ENCODE measurements at places on chromosomes 1 and 21.

- no peak for DNase-seq
These were observed 291.8 kb downstream of the DISC1 start for GRCh38 chr1:231918239-231919015.

GRCh38 chr21:27219068-27219467, 252.2 kb upstream of the ADAMTS5 start:
- DNase-seq: no peak

GRCh38 chr1:68332041-68332440, 99.7 kb upstream of the WLS start:
- DNase-seq: no peak

DNA sequence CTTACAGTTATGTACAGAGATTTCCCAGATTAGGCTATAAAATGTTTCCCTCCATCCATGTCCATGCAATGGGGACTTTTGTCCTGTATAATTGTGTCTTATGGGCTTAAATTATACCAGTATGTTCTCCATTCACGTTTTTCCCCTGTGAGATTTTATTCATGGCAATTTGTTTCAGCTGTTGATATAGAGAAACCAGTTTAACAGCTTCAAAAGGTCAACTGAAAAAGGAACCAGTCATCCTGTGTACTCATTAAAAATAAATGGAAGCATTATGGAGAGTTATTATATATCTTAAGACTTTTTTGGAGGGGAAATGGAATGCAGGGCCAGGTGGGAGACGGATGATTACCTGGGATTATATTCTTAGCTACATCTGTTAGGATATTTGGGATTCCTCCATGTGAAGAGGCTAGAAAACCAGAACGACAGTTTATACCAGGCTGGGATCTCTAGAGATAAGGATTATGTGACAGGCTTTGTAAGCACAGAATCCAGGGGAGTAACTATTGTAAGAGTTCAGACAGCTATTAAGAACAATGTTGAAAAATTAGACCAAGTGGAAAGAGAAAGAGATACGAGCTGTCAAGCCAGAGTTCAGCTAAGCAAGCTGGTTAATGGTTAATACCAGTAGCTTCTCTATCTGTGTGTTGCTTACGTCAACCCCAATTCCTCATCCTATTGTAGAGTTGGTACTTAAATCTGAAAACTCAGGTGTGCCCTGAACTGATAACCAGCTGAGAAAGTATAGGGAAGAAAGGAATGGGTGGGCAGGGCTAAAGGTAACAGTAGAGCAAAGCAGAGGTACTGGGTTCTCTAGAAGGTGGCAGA, 12.4 kb upstream of the ZNF697 start:
- no peak for DNase-seq

- no peak for DNase-seq
These were observed 74.6 kb downstream of the CTH start for GRCh38 chr1:70485624-70486023.

- DNase-seq: no peak
These were observed 72.4 kb upstream of the TRAPPC10 start for GRCh38 chr21:43939443-43940328.

GRCh38 chr21:30726726-30727125, 8.1 kb upstream of the KRTAP21-3 start:
- no peak for DNase-seq

DNA sequence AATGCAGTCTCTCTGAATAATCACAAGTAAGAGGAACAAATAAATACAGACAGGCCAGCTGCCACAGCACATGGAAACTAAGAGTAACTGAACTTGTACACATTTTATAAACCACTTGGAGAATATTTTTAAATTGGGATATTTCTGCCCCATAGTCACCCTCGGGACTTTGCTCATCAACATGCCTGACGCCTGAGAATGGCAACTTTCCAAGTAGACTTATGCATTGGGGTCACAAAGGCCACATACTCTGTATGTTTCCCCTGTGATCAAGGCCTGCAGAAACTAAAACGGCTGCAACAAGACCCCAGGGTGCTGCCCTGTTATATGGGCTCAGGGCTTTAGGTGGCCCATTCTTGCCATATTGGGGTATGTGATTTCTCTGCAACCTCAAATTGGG, 38.3 kb upstream of the GJA5 start:
- DNase-seq: no peak

GRCh38 chr1:114209971-114210370, 56.3 kb upstream of the SYT6 start:
- no peak for DNase-seq

DNA sequence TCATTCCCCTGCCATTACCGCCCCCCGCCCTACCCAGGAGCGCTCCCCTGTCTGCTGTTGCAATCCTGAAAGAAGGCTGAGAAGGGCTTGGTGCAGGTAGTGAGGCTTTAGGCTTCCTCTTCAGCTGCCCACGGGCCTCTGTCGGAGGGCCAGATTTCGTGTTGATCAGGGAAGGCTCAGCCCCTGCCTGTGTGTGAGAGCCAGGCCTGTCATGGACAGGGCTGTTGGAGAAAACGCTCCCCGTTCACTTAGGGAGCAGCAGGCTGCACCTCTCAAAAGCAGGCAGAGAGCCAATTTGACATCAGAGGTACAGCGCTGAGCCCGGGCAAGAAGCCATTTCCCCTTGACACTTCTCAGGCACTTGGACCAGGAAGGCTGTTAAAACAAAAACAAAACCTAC, 19.0 kb downstream of the TEX35 start:
- DNase-seq: no peak

DNA sequence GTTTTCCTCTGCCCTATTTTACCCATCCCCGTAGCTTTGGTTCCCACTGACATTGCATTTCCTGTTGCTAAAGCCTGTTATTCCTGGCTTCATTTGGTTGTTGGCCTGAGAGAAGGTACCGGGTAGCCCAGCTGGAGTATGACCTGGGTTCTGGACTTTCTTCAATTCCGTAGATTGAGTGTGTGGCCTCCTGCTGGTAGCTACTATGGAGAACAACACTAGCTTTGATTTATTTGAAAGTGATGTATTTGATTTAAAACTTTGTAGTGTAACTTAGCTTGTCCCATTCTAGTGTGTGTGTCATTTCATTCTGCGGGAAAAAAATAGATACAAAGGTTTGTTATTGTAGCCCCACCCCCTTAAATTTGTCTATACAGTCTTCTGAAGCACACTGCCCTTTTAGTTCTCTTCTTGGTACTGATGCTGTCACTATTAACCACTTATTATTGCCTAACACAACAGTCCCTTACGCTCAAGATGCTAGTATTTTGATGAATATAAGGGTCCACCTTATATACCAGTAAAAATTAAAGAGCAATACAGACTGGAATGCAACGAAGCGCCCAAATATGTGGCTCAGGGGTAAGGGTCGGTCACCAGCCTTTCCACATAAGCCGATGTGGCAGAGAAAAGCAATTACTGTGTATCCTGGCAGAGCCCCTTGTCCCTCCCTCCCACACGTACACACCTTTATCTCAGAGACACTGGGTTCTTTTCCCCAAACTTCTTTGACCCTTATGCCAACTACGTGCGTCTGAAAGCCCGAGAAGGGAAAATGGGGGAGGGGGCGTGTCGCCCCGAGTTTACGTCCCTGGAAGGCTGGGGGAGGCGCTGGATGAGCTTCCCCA, 643 bp upstream of the MOV10 start:
- no peak for DNase-seq

DNA sequence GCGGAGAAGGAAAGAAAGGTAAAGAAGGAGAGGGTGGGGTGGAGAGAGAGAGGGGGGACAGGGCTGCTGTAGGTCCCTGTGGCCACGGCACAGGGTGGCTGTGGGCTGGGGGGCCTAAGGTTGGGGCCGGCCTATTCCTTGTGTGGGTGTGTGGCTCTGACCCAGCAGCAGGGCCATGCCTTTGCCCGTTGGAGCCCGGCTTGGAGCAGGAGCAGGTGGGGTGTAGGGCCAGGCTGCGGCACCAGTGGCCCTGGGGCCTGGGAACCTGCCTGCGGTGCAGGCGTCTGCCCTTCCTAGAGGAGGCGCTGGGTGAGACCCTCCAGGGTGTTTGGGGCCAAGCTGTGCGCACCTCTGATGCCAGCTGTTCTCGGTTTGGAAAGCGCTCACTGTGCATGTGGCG, 19.7 kb upstream of the SUMO3 start:
- no peak for DNase-seq

DNA sequence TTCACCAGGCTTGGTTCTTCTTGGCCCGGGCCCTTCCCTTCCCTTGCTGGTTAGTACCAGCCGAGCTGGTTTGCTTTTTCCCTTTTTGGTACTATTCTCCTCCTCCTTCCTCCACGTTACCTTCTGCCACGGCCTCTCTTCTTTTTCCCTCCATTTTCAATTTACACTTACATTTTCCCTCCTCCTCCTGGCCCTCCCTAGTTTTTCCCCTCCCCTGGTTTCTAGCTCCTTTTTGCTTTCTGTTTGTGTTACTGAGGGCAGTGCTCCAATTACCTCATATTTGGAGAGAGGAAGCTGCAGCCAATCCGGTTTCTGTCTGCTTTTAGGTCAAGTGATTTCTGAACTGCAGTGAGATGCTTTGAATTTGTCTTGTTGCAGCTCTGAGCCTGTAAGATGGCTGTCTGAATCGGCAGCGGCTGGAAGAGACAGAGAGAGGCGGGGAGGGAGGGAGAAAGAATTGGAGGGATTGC, 63.7 kb downstream of the MACF1 start:
- peak; percentile 11 for DNase-seq

DNA sequence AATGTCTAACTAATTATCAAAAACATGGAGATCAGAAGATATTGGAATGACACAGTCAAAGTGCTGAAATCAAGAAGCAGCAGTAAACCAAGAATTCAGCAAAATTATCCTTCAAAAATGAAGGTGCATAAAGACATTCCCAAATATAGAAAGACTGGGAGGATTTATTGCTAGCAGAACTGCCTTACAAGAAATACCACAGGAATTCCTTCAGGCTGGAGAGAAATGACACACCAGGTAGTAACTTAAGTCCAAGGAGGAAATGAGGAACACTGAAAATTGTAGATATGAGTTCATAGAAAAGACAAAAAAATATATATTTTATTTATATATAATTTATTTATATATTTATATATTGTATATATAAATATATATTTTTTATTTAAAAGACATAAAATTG, 217.2 kb downstream of the RPS6KC1 start:
- DNase-seq: no peak

- no peak for DNase-seq
These were observed 59.5 kb downstream of the POFUT2 start for GRCh38 chr21:45228171-45228641.

- no peak for DNase-seq
These were observed 76.4 kb downstream of the HIVEP3 start for GRCh38 chr1:41842326-41842725.

GRCh38 chr1:87218618-87219017, 110.1 kb upstream of the LMO4 start:
- DNase-seq: no peak

GRCh38 chr1:18805150-18805879, 54.1 kb downstream of the TAS1R2 start:
- no peak for DNase-seq

DNA sequence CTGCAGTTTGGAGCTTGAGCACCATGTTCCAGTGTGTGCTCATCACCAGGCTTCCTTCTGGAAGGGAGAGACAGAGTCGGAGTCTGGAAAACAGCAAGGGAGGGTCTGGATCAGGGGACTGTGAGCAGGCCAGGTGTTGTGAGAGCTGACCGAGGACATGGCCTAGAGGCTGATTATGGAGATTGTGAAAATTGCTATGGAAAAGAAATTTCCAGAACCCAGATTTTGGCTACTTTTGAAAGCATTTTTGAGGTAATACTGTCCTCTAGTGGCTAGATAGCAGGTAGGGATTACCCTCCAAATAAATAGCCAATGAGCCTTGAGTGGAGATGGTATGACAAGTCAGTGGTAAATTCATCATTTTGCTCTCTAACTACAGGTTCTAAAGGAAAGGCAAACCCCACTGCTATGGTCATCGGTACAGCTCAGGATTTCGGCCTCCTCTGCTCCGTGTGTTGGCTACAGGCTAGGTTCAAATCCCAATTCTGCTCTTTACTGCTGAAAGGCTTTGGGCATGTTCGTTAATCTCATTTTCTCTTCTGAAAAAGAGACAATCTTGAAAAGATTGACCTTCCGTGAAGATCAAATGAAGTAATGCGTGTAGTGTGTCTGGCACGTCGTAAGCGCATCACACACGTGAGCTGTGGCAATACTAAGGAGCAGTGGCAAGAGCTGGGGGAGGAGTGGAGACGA, 1.0 kb upstream of the HAO2 start:
- DNase-seq: no peak

DNA sequence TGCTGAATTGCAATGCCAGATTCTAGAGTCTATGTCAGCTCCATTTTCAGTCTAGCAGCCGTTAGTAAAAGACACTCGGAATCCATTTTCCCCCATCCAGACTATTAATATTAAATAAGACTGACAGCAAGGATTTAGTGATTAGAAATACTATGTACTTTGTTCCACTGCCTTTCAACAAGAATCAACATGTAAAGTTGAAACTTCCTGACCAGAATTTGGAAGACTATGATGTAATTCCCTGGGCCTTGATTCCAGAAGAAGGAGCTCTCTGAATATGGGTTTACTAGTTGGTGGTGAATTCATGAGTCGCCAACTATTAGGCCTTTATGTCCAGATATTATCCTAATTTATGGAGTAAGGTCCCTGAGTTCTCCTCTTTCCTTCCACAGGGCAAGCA, 24.8 kb downstream of the KDM1A start:
- DNase-seq: no peak

- no peak for DNase-seq
These were observed 93.6 kb downstream of the KIF14 start for GRCh38 chr1:200526709-200527612.

- no peak for DNase-seq
These were observed 61.2 kb downstream of the TOR1AIP2 start for GRCh38 chr1:179816196-179816960.

- DNase-seq: no peak
These were observed 48.0 kb downstream of the URB2 start for GRCh38 chr1:229674042-229674441.

- DNase-seq: peak; percentile 75
These were observed 6.6 kb upstream of the ETV3L start for GRCh38 chr1:157105988-157106812.

DNA sequence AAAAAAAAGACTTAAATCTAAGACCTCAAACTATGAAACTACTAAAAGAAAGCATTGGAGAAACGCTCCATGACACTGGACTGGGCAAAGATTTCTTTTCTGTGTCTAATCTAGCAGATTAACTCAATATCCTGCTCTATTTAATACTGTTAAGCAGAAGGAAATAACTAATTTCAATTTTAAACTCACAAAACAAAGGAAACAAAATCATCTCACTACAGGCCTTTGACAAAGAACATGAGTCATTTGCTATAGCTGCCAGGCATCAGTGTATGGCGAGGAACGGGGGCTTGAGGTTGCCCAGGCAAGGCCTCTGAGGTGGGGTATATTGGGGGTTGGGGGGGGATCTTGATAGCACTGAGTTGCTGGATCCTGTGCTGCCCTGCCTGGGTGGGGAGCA, 20.9 kb downstream of the SZT2 start:
- DNase-seq: no peak

Data from stimulated activated naive B cell treated with anti-CD40 and anti-IgM and Interleukin-4, amounts not matched to agents 10 μg/mL and 1 μg/mL and 100 μg/mL, for 72 hours (primary cell).